ENCODE measurements at places on chromosomes 3 and 15.

GRCh38 chr15:84599906-84600305 is 903 bp upstream of the ZSCAN2 start:
- DNase-seq = no peak

GRCh38 chr3:71056327-71056726 is 527.2 kb downstream of the FOXP1 start:
- no peak for DNase-seq

- DNase-seq = no peak
Measured at GRCh38 chr3:177234121-177234520, 36.8 kb upstream of the TBL1XR1 start.

DNA sequence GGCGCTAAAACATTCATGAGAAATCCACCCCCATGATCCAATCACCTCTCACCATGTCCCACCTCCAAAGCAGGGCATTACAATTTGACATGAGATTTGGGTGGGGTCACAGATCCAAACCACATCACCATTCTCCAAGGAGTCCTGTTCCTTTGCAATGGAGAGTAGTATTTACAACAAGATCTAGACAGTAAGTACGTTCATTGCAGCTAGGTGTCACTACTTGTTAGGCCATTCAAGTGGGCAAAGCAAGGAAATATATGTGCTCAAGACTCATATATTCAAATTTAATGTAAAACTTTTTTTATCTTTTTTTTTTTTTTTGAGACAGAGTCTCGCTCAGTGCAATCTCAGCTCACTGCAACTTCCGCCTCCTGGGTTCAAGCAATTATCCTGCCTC is 79.3 kb downstream of the AQP9 start:
- DNase-seq = no peak

DNA sequence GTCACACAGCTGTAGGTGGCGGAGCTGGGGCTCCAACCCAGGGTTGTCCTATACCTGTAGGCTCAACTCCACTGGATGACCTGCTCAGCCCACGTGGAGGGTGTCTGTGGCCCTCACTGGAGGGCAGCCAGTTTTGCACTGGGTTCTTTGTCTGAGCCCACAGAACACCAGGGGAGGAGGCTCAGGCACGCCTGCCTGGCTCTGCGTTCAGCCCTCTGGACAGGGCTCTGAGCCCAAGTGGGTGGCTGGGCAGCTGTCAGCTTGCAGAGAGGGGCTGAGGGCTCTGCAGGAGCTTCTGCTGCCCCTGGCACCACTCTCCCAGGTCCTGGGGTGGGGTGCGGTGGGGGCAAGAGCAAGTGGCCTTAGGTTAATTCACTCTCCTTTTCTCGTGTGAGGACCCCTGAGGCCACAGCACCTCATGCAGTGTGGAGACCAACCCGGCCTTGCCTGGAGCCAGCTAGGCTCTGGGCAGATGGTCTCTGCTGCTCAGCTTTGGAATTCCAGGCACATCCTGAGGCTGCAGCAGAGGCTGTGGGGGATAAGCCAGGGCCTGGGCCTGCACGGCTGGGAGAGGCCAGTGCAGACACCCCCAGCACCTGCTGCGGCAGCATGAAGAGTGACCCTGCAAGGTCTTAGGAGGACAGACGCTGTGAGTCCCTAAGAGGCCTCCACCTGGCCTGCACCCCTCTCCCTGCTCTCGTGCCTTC is 23.5 kb downstream of the DUSP7 start:
- DNase-seq = no peak

DNA sequence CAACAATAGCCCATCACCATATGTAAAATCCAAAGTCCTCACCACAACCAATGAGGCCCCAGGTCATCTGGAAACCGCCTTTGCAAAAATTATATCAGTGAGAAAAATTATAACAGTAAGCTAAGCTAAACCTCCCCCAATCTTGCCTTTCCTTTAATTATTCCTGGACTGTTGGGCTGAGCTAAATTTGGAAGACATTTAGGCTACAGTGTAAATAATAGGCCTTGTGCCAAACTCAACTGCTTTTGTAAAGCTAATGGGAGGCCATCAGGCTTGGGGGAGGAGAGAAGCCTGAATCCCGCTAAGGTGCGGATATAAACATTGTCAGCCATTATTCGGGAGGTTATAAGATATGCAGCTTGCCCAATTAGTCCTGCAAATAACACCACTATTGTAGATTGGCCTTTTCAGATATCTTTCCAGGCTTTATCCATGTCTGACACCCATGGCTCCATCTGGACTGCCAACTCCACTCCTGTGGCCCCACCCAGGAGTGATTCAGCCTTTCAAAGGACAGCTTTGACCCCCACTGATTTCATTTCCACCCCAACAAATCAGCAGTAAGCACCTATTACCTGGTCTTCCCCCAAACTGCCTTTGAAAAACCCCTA is 53.0 kb upstream of the CA12 start:
- no peak for DNase-seq

DNA sequence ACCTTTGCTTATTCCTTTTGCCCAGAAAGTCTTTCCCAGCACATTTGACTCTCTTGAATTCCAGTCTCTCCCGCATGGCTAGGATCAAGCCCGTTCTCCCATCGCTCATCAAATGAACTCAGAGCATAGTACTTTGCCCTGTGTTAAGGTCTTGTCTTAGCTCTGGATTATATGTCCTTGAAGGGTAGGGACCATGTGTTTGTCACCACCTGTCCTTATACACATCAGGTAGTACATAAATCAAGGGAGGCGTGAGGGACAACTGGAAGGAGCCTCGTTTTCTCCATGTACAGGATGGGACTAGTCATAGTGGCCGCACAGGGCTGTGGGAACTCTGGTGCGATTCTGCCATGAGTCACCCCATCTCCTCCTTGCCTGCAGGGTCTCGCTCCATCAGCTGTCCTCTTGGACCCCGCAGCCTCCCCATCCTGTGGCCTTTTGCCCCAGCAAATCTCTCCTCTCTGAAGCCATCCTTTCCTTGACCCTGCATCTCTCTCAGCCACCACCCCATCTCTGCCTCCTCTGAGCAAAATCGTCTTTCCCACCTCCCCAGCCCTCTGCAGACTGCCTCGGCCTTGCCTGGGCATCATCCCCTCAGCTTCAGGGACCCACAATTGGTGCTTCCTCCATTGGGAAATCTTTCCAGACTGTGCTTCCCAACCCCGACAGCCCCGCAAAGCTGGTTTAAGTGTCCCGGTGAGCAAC is 33.4 kb upstream of the RAB6B start:
- DNase-seq = no peak

All from CD4-positive, alpha-beta T cell (primary cell).